Anterior cingulate cortex (tissue), 58 donors: ENCODE measurements at places on chromosomes 16 and 17.

GRCh38 chr16:81515721-81516120 lies 71.1 kb downstream of the CMIP start:
- no peak for DNase-seq

GRCh38 chr16:53291757-53292392 lies 142.4 kb upstream of the RBL2 start:
- no peak for DNase-seq

- no peak for DNase-seq
Observed at GRCh38 chr17:57512258-57512657, 232.8 kb downstream of the CCDC182 start.

GRCh38 chr17:50029185-50029584 lies 26.7 kb upstream of the ITGA3 start:
- no peak for DNase-seq

- no peak for DNase-seq
Observed at GRCh38 chr16:78655331-78656113, 556.1 kb downstream of the WWOX start.

DNA sequence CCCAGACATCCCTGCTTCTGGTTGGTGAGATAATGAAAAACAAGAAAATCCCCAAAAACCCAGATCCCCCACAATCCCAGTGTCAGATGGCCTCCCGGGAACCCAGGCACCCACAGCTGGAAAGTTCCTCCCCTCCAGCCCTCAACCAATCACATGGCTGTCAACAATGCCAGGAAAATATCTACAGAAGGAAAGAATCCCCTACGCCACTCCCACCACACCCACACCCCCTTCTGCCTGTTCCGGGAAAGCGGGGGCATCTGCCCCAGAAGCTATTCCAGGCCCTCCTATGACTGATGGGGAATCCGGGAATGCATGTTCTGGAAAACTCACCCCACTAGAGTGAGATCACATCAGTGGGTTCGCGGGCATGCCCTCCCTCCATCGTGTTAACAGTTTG lies 1.8 kb downstream of the TMEM95 start:
- no peak for DNase-seq

DNA sequence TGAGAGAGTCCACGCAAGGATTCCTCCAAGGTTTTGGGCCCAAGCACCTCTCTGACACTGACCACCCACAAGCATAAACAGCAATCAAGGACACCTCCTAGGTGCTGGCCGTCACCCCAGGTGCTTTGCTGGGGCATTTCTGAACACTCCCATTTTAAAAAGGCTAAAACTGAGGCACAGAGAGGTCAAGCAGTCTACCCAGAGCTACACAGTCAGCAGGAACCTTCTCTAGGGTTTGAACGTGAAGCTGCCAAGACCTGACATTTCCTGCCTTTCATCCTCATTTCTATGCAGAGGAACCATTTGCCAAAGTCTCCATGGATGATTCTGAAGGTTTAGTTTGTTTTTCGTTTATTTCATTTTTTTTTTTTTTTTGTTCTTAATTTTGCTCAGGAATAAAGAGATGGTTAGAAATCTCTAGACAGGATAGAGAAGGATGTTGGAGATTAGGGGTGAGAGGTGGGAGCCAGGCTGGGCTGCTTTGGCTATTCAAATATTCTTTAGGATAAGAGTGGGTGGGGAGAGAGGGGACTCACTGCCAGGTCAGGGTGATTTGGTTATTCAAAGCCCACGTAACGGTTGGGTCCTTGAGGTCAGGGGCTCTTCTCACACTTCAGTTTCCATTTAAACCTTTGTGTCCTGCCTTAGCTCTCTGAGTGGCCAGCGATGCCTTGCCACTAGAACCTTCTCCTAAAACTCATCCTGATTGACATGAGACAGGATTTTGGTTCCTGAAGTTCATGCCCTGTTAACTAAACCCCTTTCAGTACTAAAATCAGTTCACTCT lies 6.2 kb downstream of the PLCG2 start:
- no peak for DNase-seq

GRCh38 chr16:1309888-1310831 lies 724 bp downstream of the UBE2I start:
- DNase-seq, result no peak

GRCh38 chr17:59327981-59328290 lies 3.5 kb upstream of the YPEL2 start:
- DNase-seq, result no peak

DNA sequence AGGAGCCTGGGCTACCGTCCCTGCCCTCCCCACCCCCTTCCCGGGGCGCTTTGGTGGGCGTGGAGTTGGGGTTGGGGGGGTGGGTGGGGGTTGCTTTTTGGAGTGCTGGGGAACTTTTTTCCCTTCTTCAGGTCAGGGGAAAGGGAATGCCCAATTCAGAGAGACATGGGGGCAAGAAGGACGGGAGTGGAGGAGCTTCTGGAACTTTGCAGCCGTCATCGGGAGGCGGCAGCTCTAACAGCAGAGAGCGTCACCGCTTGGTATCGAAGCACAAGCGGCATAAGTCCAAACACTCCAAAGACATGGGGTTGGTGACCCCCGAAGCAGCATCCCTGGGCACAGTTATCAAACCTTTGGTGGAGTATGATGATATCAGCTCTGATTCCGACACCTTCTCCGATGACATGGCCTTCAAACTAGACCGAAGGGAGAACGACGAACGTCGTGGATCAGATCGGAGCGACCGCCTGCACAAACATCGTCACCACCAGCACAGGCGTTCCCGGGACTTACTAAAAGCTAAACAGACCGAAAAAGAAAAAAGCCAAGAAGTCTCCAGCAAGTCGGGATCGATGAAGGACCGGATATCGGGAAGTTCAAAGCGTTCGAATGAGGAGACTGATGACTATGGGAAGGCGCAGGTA lies 762 bp downstream of the CDK12 start:
- no peak for DNase-seq

GRCh38 chr16:8370374-8371270 lies 219.7 kb downstream of the TMEM114 start:
- no peak for DNase-seq

- DNase-seq, result no peak
Observed at GRCh38 chr16:53546988-53547391, 44.0 kb upstream of the AKTIP start.

DNA sequence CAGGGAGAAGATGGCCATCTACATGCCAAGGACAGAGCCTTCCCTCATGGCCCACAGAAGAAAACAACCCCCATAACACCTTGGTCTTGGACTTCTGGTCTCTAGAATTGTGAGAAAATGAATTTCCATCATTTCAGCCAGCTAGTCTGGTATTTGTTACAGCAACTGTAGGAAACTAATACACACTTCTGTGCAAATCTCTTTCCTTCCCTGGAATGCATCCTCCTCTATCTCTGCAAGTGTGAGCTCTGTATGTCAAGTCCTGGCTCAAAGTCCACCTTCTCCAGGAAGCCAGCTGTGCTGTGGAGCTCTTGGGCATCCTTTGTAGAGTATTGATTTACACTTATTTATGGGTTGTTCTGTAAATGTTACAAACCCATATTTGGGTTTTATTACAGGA lies 89.7 kb downstream of the SDK2 start:
- DNase-seq, result no peak

GRCh38 chr16:63539276-63539675 lies 1503.0 kb upstream of the CDH8 start:
- no peak for DNase-seq
